Vagina (tissue), 2 donors: ENCODE measurements at places on chromosomes 12 and 14.

- no peak for DNase-seq
Measured at GRCh38 chr12:117447665-117448366, 86.4 kb upstream of the NOS1 start.

DNA sequence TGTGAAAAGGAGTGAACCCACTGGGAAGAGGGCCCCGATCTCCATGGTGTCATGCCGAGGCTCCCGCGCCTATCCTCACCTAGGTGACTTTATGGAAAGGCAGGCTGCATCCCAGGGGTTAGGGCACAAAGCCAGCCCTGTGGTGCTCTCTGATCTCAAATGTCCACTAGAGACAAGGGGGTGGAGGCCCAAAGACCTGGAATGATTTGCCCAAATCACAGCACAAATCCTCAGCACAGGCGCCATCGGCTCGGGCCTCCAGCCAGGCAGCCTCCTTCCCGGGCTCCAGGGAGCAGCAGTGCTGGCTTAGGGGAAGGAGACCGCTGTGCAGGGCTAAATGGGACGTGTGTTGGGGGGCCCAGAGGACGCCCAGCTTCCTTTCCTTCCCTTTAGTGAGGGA, 17.6 kb downstream of the CHGA start:
- no peak for DNase-seq

DNA sequence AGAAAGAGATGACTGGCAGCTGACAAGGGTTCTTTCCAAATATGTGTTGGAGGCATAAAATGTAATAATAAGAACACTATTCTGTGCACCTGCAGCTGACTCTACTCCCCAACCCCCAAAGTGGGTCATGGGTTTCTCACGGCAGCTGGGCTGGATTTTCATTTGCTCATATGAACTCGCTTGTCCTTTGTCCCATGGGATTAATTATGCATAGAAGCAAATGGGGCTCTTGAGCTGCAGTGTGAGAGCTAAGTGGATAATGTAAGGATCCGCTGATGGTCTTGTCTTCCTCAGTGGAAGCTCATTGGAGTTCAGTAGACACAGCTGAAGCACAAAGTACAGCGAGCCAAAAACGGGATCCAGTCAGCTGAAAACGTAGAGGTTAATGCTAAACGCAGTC, 46.3 kb downstream of the TTC8 start:
- no peak for DNase-seq

- no peak for DNase-seq
Measured at GRCh38 chr12:14691560-14691959, 4.8 kb downstream of the GUCY2C start.

DNA sequence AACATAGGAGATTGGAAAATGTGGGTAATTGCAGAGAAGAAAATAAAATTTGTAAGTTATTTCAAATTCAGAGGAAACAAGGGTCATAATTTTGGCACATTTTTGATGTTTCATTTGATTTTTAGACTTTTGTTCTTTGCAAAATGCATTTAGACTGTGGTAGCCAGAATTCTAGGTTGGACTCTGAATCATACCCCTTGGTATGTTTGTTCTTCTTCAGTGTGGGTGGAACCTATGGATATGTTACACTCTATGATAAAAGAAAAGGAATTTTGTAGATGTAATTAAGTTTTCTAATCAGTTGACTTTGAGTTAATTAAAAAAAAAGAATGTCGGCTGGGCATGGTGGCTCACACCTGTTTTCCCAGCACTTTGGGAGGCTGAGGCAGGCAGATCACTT, 827.0 kb downstream of the AACS start:
- DNase-seq: no peak

DNA sequence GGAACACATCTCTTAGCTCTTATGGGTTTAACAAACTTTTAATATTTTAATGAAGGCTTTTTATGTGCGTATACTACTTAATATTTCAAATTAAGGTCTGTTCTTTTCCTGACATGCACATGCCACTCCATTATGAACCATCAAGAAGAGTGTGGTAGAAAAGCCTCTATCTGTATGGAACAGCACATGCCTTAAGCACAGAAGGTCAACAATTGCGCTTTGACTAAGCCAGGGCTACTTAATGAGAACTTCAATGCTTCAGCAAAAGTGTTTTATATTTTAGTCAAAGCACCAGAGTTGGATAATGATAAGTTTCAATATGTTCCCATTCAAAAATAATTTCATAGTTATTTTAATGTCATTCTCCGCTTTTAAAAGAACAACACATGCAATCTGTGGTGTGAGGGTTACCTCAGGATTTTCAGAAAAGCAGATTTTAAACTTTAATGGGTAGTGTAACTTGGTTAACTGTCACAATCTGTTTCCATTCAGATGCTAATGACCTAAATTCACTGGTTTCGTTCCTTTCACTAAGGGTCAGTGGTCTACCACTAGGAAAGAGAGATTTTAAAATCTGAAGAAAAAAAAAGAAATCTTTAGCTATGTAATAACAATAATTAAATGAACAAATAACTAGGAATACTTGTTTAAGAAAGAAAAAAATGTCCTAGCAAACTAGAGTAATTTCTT, 193.4 kb upstream of the NOVA1 start:
- DNase-seq: no peak

DNA sequence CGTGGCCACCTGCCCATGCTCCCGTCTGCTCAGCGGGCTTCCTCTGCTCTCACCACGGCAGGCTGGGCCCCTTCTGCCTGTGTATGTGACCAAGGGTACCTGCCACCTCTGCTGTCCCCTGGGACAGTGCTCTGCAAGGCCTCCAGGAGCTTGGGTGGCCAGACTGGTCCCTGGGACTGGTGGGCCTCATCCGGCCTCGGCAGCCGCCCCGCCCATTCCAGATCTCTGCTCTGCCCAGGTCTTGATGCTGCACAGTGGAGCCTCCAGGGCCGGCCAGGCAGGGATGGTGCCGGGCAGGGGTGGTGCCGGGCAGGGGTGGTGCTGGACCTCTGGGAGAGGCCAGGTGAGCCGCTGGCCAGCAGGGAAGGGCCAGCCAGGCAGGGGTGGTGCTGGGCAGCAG, 9.0 kb downstream of the FBRSL1 start:
- no peak for DNase-seq

- DNase-seq: no peak
Measured at GRCh38 chr12:91163116-91163515, 19.5 kb downstream of the DCN start.

- no peak for DNase-seq
Measured at GRCh38 chr12:119603767-119604166, 10.2 kb downstream of the TMEM233 start.

- DNase-seq: no peak
Measured at GRCh38 chr14:98908050-98908449, 363.9 kb downstream of the BCL11B start.

- DNase-seq: no peak
Measured at GRCh38 chr12:40947797-40948196, 240.3 kb upstream of the PDZRN4 start.

- no peak for DNase-seq
Measured at GRCh38 chr14:104341532-104342434, 203.4 kb downstream of the KIF26A start.

DNA sequence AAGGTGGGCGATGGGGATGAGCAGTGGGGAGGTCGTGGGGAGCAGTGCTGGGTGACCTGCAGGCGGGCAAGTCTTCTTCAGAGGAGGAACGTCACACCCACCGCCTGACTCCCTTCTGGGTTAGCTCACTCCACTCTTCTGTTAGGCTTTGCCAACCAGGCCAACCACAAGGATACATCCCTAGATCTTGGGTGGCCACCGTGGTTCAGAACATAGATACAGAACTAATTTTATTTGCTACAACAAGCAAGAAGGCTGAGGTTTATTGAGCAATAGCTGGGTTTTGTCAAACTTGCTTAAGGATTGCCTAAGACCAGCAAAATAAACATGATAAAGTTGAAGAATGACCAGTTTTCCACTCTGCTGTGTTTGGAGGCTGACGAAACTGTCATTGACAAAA, 109.4 kb downstream of the DACT1 start:
- DNase-seq: no peak

DNA sequence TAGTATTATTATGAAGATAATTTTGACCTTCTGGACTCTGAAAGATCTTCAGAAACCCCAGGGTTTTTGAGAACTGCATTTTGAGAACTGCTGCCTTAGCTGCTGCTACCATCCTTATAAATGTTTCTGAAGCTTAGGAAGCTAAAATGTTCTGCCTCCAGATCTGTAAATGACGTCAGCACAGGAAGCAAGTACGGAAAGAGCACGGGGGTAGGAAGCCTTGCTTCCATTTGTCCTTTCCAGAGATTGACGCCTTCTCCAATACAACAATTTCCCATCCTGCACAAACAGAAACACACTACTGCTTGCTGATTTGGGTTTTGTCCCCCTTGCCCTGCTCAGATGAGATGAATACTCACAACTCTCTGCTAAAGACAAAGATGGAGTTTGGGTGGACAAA, 17.9 kb downstream of the RAD52 start:
- no peak for DNase-seq

DNA sequence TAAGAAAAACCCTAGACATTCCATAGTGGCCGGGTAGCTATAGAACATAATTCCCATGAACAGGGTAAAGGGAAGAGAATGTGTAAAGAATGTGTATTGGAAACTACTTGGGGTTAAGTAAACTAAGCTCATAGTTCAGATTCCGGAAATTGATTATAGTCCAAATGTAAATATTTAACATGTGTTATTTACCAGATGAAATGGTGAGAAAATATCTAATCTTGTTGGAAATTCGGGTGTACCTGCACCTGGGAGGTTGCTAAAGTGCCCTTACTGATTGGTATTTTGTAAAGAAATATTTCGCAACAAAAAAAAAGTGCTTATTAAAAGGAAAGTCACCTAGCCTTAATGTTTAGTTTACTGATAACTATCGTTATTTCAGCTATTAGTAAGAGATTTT, 14.4 kb downstream of the RASSF9 start:
- no peak for DNase-seq

DNA sequence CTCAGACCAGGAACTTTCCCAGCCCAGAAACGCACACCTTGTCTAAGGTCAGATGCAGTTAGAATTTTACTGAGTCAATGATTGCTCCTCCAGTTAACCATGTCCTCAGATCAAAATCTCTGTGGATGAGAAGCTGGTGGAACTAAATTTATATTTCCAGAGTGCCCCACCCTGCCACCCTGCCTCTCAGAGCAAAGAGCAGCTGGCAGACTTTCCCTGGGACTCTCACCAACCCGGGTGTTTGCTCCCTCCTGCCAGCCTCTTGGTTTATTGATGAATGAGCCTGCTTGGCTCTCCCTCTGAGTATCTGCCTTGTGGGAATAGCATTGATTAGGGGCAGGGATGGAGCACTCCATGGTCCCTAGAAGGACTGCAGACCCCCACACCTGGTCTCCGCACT, 5.9 kb upstream of the KRT1 start:
- no peak for DNase-seq

DNA sequence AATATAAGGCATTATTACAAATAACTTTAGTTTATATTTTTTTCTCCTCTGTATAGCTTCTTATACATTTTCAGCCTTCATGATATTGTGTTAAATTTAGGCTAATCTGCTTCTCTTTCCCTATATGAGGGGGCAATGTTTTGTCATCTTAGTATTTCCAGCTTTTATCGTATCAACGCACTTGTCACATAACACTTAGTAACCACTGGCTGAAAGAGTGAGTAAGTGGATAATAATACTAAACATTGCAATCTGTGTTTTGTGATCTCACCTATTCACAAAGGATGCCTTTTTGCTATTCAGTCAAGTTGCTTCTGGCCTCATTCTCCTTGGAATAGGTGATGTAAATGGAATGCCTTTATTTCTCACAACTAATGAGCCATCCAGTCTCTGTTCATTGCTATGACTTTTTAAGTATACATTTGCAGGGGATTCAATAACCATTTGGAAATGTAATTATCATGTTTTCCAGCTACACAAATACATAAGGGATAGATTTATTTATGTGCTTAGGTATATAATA, 260.9 kb downstream of the BMP4 start:
- DNase-seq: no peak

GRCh38 chr12:120259418-120260202, 5.9 kb downstream of the PXN start:
- DNase-seq: no peak

GRCh38 chr14:84237881-84238280, 1292.1 kb upstream of the FLRT2 start:
- no peak for DNase-seq

DNA sequence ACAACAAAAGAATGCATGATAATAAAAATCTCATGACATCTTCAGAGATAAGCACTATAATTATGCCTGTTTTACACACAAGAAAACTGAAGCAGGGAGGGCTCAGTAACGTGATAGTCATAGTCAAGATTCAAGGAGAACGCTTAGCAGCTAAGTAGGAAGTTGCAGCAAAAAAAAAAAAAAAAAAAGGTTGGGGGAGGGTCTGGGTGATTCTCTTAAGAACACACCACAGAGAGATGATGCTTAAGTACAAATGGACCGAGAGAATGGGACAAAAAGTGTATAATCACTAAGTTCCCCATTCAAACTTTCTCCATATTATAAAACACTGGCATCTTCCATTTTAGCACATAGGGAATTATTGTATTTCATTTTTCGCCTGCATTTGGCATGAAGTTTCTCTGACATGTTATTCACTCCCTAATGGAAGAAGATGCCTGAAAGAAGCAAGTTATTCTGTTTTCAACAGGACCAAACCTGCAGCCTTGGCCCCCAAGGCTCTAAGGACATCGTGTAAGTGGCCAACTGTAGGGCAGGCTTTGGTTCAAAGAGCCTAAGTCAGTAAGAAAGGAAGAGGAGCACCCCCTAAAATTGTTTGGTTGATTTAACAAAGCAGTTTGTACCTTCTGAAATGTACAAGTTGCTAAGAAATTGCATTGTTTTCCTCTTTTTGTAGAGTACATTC, 142.9 kb upstream of the TMPO start:
- DNase-seq: no peak

GRCh38 chr12:100508751-100509150, 35.1 kb downstream of the NR1H4 start:
- no peak for DNase-seq

DNA sequence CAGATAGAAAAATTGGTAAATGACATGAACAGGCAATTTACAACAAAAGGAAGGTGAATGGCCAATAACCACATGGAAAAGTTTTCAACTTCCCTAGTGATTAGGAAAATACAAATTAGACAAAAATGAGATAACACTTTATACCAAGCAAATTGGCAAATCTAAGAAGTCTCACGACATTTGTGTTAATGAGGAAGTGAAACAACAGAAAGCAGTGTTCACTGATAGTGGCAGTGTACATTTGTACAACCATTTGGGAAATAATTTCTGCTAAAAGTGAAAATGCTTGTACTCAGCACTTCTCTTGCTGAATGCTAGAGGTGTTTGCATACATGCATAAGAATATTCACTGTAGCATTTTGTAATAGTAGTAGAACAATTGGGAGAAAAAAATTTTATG, 126.6 kb downstream of the LLPH start:
- no peak for DNase-seq

DNA sequence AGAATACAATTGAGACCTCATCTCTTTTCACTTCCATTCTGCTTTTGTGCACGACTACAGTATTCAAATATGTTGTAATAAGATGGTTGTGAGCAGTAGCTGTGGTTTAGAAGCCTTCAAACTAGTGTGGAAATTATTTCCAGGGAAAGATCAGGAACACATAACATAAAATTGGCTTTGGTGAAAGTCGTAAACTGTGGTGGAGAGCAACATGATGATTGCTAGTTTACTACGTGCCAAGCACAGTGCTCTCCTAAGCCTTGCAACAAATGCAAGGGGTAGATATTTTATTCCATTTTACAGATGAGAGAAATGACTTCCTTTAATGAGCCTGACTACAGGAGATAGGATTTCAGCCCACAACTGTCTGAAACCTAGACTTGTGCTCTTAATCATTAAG, 172.4 kb upstream of the LMNTD1 start:
- no peak for DNase-seq
